ENCODE measurements at places on chromosomes 12 and 14.

GRCh38 chr12:26678697-26679660 lies 154.0 kb downstream of the ITPR2 start:
- DNase-seq = no peak

DNA sequence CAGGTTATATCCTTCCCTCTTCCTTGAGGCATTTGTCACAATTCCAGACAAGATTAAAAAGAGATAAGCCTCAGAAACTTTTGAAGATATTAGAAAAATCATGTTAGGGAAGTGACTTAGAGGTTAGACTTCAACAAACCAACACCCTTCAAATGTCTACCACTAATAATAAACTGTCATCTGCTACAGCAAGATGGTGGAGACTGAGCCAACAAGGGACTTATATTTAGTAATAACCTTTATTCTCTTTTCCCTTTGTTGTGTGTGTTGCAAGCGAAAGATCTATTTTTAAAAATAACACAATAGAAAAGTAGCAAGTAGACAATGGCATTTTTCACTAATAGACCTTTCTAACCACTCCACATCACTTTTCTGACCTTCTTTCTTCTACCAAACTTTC lies 28.6 kb downstream of the PRICKLE1 start:
- no peak for DNase-seq

GRCh38 chr12:49548822-49549648 lies 10.2 kb downstream of the KCNH3 start:
- DNase-seq = no peak

DNA sequence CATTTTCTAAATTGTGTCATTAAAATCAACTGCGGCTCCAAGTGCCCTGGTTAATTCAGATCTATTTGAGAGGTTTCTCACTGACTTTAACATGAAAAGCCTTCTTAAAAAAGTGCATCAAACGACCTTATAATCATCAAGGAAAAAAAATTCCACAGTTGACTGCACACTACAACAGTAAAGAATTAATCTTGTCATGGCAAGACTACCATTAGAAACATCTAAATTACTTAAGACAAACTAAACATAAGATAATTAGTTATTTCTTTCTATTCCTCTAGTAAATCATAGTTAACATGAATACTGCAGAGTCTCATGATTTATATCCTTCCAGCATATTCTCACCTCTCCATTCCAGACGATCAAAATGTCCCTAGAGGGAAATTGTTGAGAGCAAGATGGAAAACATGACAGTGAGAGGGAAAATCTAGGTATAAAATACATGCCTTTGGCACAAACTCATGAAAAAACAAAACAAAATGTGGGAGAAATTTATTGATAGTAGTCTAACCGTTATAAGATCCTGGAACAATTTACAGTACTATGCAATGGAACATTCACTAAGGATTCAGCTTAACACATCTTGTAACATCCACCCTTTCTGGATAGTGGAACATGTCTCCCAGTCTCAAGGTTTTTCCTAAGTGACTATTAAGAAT lies 112.5 kb downstream of the PRKD1 start:
- DNase-seq = no peak

DNA sequence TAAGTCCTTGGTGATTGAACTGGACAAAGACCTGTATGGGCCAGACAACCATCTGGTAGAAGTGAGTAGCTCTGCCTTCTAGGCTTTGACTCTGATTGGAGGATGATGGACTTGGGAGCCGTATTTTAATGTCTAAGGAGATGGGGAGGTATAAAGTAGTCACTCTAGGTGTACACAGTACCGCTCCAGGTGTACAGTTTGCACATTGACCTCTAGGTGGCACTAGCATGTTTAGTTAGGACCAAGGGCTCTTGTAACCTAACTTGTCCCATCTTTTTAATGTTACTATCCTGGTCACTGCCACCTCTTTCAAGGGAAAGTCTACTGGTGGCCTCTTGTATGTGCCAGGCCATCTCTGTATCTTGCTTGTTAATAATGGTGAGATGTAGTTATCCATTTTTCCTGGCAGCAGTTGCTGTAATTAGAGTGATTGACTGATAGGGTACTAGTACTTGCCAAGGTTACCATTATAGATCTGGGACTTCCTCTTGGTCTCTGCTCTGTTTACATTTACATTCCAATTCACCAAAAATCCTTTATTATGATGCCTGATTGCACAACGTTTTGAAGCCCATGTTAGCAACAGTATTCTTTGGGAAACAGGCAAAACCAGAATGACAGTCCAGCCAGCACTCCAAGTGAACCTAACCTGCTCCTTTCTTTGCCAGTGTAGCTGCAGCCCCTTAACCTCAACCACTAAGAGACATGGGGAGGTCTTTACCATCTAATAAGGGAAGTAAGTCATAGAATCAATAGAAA lies 3.6 kb downstream of the SMARCD1 start:
- DNase-seq = peak; percentile 71

DNA sequence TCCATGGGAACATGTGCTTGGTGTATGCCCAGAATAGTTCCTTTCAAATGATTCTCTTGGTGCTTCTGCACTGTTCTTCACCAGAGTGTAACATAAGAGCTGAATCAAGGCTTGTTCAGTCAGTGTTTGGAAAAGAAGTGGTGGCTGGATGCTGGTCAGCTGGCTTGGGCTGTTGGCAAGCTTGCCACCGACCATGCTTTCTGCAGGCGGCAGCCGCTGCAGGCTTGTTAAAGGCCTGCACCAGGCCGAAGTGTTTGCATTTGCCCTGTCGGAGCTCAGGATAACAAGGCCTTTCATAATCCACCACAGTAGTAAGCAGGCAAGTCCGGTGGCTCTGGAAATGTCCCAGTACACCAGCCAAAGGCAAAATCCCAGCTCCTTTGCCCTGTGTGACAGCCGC lies 26.9 kb downstream of the DAAM1 start:
- DNase-seq = no peak

GRCh38 chr14:75531256-75531655 lies 9.0 kb downstream of the BATF start:
- no peak for DNase-seq

DNA sequence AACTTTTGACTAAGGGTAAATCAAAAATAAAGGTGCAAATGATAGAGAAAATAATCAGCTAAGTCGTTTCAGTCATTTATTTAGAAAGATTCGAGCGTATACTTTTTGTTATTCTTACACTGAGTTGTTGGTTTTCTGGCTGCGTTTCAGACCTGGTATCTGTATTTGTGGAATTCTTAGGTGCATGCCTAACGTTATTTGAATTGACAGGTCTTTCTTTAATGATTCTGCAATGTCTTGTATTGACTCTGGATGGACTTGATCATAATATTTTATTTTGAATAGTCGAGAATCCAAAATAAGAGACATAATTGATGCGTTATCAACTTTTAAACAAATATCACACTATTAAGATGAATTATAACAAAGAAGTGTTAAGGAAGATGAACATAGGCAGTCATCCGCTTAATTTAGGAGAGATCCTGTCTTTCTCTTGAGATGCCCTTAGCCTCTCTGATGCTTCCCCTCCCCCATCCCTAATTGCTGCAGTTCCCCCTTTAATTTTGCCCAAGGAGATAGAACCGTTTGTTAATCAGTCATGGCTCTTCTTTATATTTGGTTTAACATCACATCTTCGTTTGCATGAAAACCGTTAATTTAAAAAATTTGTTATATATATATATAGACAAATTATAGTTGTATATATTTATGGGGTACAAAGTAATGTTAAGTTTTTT lies 1.8 kb downstream of the ALX1 start:
- DNase-seq = no peak

DNA sequence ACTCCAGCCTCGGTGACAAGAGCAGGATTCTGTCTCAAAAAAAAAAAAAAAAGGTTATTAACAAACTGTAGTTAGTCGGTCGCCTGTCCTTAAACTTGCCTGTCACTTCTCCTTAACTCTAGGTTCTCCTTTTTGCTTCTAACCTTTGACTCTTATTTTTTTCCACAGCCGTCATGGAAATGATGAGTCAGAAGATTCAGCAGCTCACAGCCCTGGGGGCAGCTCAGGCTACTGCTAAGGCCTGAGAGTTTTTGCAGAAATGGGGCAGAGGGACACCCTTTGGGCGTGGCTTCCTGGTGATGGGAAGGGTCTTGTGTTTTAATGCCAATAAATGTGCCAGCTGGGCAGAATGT lies 418 bp upstream of the MYG1 start:
- DNase-seq = peak; percentile 59

- DNase-seq = peak; percentile 51
Observed at GRCh38 chr12:82723093-82723492, 36.4 kb downstream of the TMTC2 start.

DNA sequence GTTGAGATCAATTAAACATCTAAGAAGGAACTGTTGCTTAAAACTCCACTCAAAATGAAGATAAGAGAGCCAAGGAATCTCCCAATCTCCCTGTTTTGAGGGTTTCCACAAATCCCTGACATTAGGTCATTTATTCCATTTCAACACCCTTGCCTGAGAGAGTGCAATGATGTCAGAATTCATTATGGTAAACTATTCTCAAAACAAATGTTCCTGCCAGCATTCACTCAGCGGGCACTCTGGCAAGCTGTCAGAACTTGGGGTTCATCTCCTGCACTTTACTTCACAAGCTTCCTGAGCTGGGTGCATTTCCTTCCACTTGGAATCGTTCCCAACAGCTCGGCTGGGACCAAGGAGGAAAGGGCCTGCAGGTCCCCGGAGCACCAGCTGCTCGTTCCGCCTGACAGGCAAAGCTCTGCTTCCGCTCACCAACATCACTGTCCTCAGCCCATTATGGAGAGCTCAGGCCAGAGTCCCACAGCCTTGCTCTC lies 117.8 kb downstream of the TTC7B start:
- DNase-seq = no peak

DNA sequence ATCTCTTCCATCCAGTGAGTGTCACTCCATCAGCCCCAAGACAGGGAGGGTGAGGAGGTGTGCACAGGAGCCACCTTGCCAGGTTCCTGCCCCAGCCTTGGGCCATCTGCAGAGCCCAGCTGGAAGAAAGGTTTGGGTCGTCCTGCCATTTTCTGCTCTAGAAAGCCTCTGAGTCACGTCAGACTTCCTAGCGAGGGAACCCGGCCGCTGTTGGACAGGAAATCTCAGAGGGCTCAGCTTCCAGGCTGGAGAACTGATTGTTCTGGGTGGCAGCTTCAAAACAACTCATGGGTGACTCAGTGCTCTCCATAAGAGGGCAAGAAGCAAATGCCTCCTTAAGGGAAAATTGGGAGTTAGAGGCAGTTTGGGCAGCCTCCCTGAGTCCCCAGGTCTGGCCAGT lies 16.6 kb downstream of the HIP1R start:
- DNase-seq = no peak

GRCh38 chr14:90703841-90704737 lies 112.1 kb downstream of the TTC7B start:
- no peak for DNase-seq

GRCh38 chr12:4107911-4108697 lies 165.5 kb upstream of the CCND2 start:
- no peak for DNase-seq

- DNase-seq = no peak
Observed at GRCh38 chr14:103728721-103729120, 13.1 kb downstream of the ZFYVE21 start.

GRCh38 chr12:111367661-111368221 lies 1.2 kb downstream of the PHETA1 start:
- no peak for DNase-seq

- DNase-seq = no peak
Observed at GRCh38 chr14:74591394-74591793, 20.6 kb downstream of the LTBP2 start.

DNA sequence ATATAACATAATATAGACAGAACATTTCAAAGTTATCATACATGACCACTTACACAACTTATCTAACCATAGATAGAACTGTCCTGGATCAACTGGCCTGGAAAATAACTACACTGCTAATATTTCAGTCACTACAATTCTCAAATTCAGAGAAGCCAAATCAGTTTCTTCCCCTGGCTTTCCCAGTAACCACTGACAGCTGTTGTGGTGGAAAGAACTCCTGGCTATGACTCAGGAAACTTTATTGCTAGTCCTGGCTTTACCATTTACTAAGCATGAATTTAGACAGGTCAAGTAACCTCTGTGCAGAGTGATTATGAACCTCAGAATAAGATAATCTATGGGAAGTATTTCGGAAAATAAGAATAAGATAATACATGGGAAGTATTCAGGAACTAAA lies 244.9 kb upstream of the DIO2 start:
- no peak for DNase-seq

DNA sequence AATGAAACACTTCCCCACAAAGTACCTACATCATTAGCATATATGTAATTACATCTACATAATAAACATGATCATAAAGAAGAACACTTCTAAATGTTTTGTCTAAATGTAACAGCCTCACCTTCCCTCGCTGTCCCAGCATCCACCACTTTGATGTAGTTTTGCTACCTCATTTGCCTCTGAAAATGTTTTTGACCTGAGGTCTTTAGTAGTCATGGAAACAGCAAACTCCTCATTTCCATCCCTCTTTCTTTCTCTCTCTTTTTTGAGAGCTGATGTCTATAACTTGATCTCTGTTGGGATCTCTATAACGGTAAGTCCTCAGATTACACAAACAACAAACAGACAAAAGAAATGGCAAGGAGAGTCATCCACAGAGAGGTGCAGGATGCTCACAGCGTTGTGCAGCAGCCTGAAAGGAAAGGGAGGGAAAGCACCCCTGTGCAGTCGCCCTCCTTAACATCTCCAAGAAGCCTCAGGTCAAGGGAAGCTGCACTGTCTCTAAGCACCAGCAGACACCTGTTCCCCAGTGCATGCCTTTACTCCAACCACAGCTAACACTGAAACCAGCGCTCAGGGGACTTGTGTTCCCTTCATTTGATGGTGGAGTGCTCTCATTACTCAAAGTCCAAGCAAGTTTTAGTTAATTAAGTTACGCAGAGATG lies 268.7 kb downstream of the TMEM132D start:
- no peak for DNase-seq
